Suppressor macrophage (primary cell): ENCODE measurements at places on chromosomes 5 and 9.

DNA sequence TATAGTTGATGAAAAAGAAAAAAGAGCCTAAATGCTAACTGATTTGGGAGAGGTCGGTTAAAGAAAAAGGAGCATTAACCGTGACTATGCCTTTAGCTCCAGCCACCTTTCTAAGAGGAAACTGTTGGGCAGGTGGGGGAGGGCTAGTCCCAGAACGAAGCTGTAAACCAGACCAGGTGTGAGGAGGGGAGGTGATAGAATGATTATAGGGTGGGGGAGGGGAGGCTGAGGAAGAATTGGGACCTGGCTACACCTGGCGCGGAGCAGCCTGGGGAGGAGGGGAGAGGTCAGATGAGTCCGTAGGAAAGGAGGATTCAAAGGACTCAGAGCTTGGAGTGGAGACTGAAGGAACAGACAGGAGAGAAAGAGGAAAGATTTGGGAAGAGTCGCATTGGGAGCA is 73.4 kb downstream of the PHAX start:
- DNase-seq: no peak

DNA sequence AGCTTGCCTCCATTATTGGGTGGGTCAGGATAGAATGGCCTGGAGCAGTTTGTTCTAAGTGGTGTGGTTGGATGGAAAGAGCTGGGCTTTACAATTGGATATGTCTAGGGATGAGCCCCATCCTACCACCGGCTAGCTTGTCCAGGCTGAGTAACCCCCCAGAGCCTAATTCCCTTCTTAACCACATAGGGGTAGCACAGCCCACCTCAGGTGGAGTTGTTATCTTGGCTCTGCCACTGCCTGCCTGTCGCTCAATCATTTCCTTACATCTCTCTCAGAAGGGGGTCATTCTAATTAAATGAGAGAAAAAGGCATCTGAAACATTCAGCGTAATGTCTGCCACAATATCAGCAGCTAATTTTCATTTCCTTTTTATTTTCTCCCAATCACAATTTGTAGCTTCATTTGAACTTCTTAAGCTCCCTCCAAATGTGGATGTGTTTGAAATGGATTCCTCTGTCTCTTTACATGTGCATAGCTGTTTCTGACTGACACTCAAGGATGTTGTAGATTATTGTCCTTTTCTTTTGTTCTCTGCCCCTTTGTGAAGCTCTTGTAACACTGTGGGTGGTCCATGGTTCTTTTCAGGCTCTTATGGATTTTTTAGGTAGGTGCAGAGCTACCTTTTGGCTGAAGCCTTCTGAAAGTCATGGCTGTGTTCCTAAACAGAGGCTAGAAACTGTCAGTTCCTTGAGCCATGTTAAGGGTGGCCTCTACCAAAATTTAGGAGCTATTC is 383.1 kb upstream of the KLF4 start:
- no peak for DNase-seq

GRCh38 chr5:110362261-110362660 is 364.2 kb downstream of the TMEM232 start:
- DNase-seq: no peak

DNA sequence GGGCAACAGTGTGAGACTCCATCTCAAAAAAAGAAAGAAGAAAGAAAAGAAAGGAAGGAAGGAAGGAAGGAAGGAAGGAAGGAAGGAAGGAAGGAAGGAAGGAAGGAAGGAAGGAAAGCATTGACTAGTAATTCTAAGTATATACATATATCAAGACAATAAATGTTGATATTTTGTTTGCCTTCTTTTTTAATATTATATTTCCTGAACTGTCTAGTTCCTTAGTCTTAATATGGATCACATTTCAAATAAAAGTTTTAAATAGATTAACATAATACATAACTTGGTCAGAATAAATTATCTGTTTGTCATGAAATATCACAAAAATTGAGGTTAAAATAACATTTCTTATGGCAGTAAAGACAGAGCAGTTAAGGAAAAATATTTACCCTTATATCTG is 1448.4 kb upstream of the C9orf72 start:
- DNase-seq: no peak

- no peak for DNase-seq
These were observed 142.9 kb downstream of the NFIB start for GRCh38 chr9:14170973-14171596.

- DNase-seq: no peak
These were observed 216.4 kb upstream of the CYLC2 start for GRCh38 chr9:102778746-102779145.

GRCh38 chr5:168002116-168002515 is 289.3 kb upstream of the WWC1 start:
- DNase-seq: no peak
